ENCODE measurements at places on chromosomes 2 and 18. TPM values are rescaled to one million over a fixed set of nuclear protein-coding genes. Genes with fewer than 3 reads are reported as not detected.

- no peak for DNase-seq
Measured at GRCh38 chr18:22999212-22999611, 66.1 kb downstream of the RBBP8 start.

- DNase-seq = no peak
Measured at GRCh38 chr2:228507870-228508269, 326.4 kb upstream of the SPHKAP start.

The SPDYA gene
- 12.4 TPM for total RNA-seq

- DNase-seq = no peak
Measured at GRCh38 chr2:109254174-109254904, 125.3 kb downstream of the SH3RF3 start.

- no peak for DNase-seq
Measured at GRCh38 chr2:163077241-163077640, 238.7 kb upstream of the KCNH7 start.

DNA sequence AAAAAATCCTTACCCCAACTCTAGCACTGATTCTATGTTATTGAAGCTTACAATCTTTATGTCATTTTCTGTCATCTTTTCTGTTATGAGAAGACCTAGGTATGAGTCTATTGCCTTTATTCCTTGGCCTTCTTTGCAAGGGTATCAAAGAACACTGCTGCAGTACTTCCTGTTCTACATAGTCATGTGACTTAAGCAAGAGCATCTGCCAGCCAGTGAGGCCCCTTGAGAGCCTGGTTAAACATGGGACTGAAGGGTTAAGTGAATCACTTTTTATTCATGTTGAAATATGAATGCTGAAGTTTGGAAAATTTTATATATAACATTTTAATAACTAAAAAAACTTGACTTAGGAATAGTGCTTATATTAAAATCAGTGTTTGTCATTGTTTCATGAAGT is 844 bp upstream of the CPS1 start:
- DNase-seq = no peak

The IL36A gene
- total RNA-seq = not detected
